ENCODE measurements at places on chromosomes 1 and 21. TPM values are rescaled to one million over a fixed set of nuclear protein-coding genes. Genes with fewer than 3 reads are reported as not detected.

GRCh38 chr1:29120367-29120766 is 3.3 kb downstream of the TMEM200B start:
- no peak for DNase-seq

DNA sequence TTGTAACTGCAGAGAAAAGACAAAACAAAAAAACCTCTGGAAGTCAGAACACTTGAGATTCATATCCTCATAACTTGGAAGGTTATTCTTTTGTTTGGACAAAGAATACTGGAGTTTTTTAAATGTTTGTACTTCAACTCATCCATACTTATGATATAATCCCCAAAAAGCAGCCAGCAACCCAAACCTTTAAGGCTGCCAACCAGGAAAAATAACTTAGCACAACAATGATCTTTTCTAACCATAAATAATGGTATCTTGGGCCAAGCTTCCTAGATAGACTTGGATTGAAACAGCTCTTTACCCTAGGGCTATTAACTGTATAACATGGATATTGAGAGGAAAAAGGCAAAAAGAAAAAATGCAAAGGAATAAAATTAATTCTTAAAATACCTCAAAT is 335.1 kb downstream of the LTN1 start:
- DNase-seq, result no peak

DNA sequence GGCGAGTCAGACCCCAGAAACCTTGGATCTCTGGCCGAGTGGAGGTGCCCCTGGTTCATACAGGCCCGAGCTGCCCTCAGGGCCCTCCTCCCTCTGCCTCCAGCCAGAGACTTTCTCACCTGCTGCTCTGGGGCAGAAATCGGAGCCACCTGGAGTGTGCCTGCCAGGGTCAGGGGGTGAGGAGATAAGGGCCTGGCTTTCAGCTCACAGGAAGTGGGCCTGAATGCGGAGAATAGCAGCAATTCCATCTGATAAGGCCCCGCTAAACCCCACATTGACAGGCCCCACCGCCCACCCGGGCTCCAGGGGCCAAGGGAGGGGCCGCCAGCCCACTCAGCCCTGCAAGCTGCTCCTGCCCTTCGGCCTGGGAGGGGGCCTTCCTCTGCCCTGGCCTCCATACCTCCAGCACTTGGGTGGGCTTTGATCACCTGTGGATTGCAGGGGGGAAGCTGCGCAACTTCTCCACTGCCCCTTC is 123.7 kb upstream of the ARHGEF16 start:
- no peak for DNase-seq

ADAR gene
- total RNA-seq, result 434 TPM

GRCh38 chr1:47388891-47389238 is 27.2 kb upstream of the FOXE3 start:
- DNase-seq, result peak; percentile 61

- DNase-seq, result peak; percentile 37
Measured at GRCh38 chr1:109659997-109660690, 4.2 kb downstream of the GSTM4 start.

CFAP141 gene
- not detected for total RNA-seq

WNT3A gene
- total RNA-seq, result not detected

- peak; percentile 52 for DNase-seq
Measured at GRCh38 chr1:229139331-229140118, 131.4 kb upstream of the RAB4A start.

GRCh38 chr1:178938959-178939317 is 68.1 kb upstream of the ANGPTL1 start:
- no peak for DNase-seq

FOXO6 gene
- total RNA-seq, result not detected

Measured in activated CD8-positive, alpha-beta memory T cell treated with anti-CD3 and anti-CD28 coated beads, Interleukin-2, amount 10 ng/mL, durations not matched to agents 7 days and 5 days (primary cell).